ENCODE measurements at places on chromosomes 6 and 20.

- DNase-seq = no peak
Observed at GRCh38 chr20:58996226-58996611, 10.8 kb downstream of the CTSZ start.

DNA sequence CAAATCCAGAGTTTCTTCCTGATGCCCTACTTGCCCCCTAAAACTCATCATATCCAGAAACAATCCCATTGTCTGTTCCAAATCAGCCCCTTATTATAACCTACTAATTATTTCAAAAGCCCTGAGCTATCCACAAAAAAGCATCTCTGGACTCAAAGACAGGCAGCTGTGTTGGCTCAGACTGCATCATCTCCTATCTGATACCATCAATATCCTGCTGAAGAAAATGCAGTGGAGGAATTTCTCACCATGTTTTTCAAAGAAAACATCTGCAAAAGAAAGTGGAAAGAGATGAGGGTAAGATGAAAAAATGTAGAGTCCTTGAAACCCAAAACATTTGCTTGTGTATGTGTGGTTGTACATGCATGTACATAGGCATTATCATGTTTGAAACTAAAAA is 153.0 kb upstream of the DEFB112 start:
- no peak for DNase-seq

GRCh38 chr6:147257760-147258159 is 53.5 kb downstream of the STXBP5 start:
- no peak for DNase-seq

- DNase-seq = no peak
Observed at GRCh38 chr20:41769592-41770018, 151.4 kb upstream of the CHD6 start.

DNA sequence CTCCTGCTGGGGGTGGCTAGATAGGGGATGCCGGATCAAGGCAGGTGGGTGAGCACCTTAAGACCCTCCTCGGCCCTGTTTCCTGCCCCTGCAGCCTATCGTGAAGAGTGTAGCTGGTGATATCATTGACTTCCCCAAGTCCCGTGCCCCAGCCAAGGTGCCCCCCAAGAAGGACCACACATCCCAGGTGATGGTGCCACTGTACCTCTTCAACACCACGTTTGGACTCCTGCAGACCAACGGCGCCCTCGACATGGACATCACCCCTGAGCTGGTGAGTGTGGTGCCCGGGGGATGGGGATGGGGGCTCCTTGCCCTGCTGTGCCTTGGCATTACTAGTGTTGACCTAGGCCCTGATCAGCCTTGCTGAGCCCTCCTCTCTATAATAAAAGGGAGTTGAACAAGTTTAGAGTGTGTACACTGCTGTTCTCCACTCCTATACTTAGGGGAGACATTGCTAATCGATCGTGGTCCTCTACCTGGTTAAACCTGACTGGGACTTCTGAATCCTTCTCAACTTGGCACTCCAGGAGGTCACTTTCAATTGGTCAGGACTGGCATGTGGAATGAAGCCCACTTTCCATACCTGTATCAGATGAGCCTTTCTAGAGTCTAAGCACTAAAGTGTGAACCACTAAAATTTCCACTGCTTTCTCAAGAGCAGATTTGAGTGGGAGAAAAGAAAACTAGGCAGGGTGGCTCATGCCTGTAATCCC is 11.0 kb downstream of the BPIFB3 start:
- DNase-seq = no peak

DNA sequence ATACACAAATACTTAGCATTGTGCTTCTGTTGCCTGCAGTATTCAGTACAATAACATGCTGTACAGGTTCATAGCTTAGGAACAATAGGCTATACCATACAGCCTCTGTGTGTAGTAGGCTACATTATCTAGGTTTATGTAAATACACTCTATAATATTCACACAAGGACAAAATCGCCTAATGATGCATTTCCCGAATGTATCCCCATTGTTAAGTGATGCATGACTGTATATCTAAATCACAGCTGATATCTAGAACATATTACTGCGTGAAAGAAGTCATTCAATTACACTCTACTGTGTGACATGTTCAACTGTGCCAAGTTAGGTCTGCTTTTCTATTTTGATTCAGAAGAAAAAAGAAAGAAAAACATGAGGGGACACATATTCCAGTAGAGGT is 633.5 kb downstream of the RFPL4B start:
- no peak for DNase-seq

GRCh38 chr6:95083506-95083905 is 493.8 kb upstream of the MANEA start:
- DNase-seq = no peak

DNA sequence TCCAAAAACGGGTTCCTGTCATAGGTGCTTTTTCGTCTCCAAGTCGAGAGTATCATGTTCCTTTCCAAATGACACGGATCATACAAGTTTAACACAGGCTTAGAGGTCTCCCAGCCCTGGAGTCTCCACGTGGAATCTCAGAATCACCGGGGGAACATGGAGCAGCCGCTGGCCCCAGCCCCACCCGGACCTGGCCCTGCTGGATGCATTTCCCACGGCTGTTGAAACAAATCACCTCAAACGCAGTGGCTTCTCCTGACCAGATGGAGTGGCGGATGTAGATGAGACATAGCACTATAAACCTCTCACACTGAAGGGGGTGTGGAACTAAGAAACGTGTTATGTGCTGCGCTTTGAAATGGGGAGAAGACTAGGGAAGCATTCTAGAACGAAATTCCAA is 70.0 kb upstream of the FRMD1 start:
- no peak for DNase-seq

DNA sequence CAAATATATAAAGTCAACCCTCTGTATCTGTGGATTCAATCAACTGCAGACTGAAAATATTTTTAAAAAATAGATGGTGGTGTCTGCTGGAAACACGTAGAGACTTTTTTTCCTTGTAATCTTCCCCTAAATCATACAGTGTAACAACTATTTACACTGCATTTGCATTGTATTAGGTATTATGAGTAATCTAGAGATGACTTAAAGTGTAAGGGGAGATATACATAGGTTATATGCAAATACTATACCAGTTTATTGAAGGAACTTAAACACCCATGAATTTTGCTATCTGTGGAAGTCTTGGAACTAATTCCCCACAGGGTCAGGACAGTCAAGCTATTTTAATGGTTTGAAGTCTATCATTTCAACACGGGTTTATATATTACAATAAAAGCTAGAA is 10.2 kb downstream of the HDAC2 start:
- no peak for DNase-seq

DNA sequence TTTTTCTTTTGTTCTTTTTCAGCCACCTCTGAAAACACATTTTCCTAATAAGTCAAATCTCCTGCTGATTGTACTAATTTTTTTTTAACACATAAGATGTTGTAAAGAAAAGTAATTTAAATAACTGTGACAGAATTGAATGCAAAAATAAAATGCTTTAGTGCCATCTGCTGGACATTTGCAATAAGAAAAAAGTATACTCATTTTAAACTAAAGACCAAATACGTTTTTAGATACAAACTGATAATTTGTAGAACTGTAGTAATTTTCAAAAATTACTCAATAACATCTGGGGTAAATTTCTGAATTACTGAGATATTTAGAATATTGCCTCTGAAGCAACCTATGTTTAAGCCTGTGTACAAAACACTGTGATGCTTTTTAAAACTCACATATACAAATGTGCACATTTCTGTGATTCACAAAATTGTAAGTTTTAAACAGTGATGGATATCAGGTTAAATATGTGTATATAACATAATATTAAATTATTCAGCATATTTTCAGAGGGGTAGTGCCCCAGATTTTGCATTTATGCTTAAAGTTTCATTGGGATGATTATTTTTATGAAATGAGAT is 198.7 kb downstream of the RIMS1 start:
- DNase-seq = no peak

All from stimulated activated CD8-positive, alpha-beta memory T cell treated with anti-CD3 and anti-CD28 coated beads, Interleukin-7, amount 100 ng/mL, for 1 hour (primary cell).